Stimulated activated CD8-positive, alpha-beta memory T cell treated with anti-CD3 and anti-CD28 coated beads, Interleukin-2, amount 100 ng/mL, for 48 hours (primary cell): ENCODE measurements at places on chromosomes 1 and 21.

GRCh38 chr1:214014730-214015129, 27.0 kb downstream of the PROX1 start:
- no peak for DNase-seq

GRCh38 chr1:243354511-243355153, 98.8 kb downstream of the SDCCAG8 start:
- no peak for DNase-seq

- no peak for DNase-seq
Observed at GRCh38 chr1:205246351-205247119, 18.8 kb downstream of the TMCC2 start.

- no peak for DNase-seq
Observed at GRCh38 chr1:75257424-75257823, 123.2 kb downstream of the LHX8 start.

GRCh38 chr1:116693759-116694480, 26.4 kb upstream of the IGSF3 start:
- no peak for DNase-seq

- DNase-seq: no peak
Observed at GRCh38 chr1:109772658-109773202, 9.0 kb upstream of the EPS8L3 start.

DNA sequence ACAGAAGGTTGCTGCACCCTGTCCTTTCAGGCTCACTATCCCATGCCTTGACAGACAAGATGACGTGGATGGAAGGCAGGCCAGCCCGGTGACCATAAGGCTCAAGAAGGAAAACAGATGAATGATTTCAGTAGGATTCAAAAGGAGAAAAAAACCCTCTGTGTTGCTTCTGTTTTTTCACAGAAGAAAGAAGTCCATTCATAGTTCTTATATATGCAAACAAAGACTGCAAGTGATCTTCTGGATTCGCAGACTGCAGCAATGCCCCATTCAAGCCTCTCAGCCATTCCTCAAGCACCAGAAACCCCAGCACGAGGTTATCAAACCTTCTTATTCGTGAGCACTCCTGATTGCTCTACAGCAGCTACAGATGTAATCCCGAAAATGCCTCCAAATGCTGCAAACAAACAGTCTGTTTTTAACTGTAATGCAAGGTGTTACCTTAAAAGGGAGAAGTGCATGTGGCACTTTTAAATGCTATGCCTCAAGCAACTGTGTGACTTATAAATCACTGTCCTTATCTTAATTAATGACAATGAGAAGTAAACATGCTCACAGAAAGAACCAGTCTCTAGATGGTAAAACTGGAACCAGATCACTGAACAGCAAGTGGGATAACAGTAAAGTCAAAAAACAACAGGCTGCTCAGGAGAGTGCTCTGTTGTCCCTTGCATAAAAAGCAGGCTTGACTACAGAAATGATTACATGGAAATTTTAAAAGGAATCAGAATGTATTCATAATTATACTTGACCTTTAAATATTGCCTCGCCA, 173.9 kb downstream of the HHIPL2 start:
- DNase-seq: no peak

GRCh38 chr1:60963167-60963940, 119.0 kb upstream of the NFIA start:
- no peak for DNase-seq

DNA sequence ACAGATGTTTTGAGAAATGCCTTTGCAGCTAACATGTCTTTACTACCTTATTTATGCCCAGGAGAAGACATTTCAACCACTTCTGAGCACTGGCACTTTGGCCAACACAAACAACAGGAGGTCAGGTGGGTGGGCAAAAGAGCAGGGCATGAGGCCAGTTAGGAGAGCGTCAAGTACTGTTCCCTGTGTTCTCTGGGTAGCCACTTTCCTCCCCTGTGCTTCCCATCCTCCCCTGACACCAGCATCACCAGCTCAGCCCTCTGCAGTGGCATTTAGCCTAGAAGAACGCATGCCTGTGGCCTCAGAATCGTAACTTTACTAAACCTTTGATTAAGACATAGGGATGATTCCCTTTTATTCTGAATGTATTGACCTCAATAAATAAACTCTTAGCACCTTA, 18.3 kb downstream of the BTG2 start:
- DNase-seq: no peak

DNA sequence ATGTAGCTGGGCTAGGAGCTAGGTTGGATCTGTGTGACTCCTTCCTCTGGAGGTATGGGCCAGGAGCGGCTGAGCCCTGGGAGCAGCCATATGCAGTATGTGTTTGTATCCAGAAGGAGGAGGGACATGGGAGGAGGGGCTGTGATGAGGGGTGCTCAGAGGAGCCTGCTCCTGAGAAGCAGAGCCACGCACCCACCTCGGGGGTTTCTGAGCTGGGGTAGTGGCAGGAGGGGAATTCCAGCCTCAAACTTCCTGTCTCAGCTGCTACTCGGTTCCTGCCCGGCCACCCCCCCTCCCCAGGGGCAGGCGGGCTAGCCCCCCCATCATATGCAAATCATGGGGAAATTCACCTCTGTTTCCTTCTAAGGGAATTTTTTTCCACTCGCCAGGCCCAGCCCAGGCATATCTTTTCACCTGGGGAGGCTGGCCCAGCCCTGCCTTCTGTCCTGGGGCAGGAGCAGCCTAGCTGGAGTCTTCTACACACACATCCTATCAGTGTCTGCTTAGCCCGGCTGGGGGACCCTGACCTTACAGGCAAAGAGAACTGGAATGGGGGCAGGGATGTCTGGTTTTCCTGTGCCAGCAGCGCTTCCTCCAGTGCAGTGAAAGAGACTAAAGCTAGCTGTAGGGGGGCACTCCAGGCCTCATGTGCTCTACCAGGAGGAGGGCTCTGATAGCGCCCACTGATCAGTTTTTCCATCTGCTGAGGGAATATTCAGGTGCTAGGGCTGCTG, 3.0 kb downstream of the ZC3H12A start:
- peak; percentile 78 for DNase-seq

- DNase-seq: no peak
Observed at GRCh38 chr1:1470626-1471388, 758 bp upstream of the ATAD3B start.

- no peak for DNase-seq
Observed at GRCh38 chr21:42411891-42412635, 8.4 kb downstream of the UBASH3A start.

- no peak for DNase-seq
Observed at GRCh38 chr1:101964708-101965107, 32.0 kb downstream of the OLFM3 start.

DNA sequence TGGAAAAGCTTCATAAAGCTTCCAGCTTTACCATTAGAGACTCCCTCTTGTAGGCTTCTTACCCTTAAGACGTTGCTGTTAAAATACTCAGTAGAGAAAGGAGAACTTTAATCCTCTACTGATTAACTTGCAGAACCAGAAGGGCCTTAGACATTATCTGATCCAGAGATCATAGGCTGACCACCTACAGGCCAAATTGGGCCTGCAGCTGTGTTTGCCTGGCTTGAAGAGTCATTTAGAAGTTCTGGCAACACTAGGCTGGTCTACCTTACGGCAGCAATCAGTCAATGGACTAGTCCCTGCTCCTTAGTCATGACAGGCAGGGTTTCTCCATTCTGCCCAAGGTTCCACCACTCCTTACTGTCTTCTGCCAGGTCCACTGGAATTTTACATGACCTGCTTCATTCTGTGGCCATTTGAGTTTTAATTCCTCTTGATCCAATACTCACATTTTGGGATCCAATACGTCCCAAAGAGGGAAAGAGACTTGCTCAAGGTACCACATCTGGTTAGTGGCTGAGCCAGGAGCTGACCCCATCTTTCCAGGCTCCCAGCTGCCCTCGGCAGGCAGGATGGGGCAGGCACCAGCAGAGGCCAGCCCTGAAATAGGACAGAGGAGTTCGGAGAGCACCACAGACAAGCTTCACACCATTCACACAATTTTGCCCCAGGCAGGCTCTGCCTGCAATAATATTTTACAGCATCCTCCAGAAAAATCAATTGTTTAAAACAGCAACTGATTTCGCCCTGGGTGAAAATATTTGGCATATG, 96.8 kb downstream of the TNR start:
- no peak for DNase-seq

DNA sequence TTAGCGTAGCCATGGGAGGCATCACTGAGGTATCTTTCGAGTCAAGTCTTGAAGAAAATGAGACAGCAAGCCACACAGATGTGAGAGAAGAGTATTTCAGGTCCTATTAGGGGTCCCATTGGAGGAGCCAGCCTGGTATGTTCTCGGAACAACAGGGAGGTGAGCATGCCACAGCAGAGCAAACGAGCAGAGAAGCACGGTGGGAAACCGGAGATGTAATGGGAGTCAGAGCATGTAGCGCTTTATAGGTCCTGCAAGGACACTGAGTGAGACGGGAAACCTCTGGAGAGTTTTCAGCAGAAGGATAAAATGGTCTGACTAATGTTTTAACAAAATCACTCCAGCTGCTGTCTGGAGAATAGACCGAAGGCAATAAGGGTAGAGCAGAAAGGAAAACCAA, 15.9 kb downstream of the H3-3A start:
- DNase-seq: no peak

DNA sequence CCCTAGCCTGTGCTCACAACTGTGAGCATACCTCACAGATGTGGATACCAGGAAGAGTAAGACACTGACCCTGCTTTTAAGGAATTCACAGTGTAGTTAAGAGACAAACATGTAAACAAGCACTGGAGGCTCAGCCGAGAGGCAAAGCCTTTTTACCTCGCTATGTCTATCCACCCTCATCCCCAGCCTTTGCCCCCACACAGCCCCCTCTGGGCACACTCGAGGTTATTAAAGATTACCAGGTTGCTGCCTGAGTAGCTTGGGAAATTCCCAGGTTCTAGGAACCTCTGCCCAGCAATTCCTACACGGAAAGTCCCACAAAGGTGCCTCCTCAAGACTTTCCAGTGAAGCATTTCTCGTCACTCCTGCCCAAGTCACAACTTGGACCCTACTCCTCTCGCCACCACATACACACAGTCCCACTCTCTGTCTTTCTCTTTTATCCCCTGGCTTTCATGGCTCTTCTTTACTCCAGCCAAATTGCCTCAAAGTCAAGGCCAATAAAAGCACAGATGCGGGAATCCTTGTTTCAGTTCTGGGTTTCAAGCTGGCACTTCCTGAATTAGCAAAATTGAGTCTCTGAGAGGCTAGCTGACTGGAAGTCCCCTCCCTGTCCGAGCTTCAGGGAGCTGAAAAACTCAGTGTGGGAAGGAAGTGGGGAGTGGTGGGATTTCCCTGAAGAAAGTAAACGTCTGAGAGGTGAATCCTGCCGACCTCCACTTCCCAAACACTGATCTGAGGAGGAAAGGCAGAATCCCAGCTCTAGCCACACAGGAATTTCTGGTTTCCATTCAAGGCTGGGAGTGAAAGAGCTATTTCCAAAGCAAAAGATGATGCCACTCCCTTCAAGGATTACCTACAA, 7.6 kb downstream of the DENND2D start:
- no peak for DNase-seq

DNA sequence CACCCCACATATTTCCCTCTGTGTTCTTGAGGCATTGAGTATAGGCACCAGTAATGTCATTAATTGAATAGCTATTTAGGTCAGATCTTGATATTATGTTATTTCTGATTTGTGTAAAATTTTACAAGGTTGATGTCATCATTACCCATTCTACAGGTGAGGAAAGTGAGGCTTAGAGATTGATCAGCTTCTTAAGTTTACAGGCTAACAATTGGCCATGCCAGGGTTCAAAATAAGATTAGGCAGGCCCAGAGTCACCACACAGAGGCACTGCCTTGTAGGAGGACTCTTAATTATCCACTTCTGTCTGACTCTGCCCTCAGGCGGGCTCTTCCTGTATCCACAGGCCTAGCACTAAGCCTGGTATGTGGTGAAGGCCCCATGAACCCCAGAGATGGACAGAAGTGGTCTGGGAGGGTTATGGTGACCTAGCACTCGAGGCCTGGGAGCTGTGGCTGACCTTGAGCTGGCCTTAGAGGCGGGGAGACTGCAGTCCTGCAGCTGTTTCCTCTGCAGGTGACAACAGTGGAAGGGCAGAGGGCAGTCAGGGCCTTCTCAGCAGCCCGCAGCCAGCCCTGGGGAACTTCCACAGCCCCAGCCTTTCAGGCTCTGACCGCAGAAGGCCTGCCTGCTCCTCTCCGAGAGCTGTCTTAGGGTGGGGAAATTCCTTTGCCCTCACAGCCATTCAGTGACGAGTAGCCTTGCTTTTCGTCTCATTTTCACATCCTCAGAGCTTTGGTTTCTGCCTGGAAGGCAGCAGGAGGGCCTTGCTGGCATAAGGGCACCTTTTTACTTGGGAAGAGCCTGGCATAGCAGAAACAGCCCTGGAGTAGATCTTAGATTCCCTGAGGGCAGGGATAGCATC, 12.2 kb downstream of the ZDHHC18 start:
- DNase-seq: peak; percentile 38

DNA sequence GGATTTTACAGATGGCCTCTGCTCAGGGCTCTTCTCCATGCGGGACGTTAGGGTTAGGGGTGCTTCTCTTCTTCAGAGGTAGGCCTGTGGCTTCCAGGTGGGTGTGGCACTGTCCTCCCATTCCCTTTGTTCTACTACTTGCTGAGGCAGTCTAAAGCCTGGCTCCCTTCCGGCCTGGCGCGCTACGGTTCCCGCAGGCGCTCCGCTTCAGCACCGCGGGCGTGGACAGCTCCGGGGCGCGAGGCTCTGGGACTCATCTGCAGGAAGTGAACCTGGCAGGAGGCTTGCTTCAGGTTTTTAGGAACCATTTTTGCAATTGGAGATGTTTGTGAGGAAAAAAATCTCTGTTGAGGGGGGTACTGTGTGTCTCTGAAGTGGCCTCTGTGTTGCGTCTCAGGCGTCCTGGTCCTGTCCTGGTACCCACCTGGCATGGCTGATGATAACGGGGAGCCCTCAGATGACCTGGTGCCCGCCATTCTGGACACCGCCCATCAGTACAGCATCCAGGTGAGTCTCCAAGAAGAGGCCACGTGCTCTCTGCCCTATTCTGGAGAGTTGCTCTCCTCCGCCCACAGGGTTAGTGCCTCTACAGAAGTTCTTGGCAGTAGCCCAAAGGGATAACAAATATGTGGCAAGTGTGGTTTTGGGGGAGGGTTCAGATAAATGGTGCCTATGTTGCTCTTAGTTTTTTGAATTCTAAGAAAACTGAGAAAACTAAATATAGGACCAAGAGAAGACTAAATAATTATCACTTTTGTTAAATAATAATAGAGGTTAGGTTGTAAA, 1.9 kb downstream of the MANEAL start:
- peak; percentile 41 for DNase-seq

GRCh38 chr21:27802816-27803475, 836.1 kb upstream of the ADAMTS5 start:
- DNase-seq: no peak
